Common myeloid progenitor, CD34-positive (primary cell): ENCODE measurements at places on chromosomes 11 and 22.

DNA sequence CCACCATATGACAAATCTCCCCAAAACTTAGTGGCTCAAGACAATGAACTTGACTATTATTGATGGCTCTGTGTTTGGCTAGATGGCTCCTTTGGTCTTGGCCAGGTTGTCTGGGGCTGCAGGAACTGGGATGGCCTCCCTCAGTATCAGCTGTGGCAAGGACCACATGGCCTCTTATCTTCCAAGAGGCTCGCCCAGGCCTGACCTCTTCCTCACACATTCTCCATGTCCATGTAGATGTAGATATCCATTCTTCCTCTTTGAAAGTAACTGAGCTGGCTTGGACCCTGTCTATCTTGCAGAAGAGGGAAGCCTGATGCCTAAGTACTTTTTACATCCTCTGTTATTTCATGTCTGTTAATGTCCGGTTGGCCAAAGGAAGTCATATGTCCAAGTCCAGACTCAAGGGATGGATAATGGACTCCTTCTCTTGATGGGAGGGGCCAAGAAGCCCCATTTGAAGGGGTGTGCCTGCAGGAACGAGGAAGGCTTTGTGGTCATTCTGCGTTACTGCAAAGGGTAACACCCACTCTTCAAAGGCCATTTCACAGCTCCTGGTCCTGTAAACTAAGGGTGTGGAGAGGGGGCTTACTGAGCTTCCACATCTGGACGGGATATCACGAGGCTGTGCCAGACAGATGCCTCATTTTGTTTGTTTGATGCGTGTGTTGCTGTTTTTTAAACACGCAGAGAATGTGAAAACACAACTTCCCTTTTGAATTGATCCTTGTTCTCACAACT is 87.1 kb downstream of the GRIK4 start:
- H3K4me3 ChIP-seq: no peak overlapping the region
- H3K4me1 ChIP-seq: no peaks in the 10 kb centered on the region
- no peaks in the 10 kb centered on the region for H3K36me3 ChIP-seq
- no peak overlapping the region for H3K27ac ChIP-seq
- peaks cover 4% of the 10 kb centered on the region for H3K27me3 ChIP-seq

DNA sequence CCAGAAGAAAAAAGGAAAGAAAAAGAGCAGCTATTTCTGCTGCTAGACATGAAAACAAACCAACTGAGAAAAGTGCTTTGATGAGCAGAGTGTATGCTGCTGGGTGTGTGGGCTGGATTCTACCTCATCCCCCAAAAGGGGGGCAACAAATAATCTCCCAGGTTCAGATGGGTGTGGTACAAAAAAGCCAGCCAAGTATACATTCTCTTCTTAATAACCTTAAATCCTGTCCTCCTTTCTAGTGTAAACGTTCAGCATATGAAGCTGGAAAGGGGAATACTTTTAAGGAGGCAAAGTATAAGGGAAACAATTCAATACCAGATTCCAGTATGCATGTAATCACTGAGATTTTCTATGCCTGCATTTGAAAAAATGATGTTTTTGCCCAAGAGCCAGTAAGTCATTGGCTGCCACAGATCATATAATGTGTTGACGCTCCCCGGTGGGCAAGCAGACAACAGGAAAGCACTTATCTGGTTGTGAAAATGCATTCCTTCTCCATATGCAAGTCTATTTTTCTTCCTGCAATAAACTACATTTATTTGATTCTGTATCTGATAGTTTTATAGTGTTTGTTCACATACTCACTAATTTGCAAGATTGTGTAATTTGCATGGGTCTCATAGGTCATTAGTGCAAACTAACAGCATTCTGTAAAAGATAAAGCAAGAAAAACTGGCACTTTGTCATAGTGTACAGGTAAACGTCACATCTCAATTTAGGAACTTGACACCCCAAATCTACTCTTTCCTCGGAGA is 201.1 kb downstream of the CADM1 start:
- H3K4me3 ChIP-seq: no peak overlapping the region
- no peak overlapping the region for H3K27ac ChIP-seq
- DNase-seq: no peak
- no peaks in the 10 kb centered on the region for H3K36me3 ChIP-seq

DNA sequence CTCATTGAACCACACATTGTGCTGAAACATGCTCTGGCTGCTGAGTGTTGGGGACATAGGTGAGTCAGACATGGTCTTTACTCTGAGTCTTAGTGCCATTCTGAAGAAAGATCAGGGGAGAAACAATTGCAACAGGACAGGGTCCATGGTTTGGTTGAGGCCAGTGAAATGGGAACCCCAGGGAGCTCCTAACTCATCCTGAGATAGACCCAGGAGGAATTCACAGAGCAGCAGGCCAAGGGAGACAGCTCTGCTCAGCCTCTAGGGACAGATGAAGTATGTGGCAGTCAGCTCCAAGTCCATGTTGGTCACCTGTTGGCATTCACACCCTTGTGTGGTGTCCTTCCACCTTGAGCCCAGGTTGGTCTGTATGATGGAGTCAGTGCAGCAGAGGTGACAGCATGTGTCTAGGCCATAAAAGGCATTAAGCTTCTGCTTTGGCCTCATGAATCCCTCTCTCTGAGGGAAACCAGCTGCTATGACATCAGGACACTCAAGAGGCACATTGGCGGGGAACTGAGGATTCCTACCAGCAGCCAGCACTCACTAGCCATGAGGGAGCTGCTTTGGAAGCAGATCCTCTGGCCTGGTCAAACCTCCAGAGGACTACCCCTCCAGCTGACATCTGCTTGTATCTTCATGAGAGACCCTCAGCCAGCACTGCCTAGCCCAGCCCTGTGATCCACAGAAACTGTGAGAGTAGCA is 50.3 kb upstream of the MYEOV start:
- peaks cover 13% of the 10 kb centered on the region for H3K4me1 ChIP-seq
- H3K4me3 ChIP-seq: no peak overlapping the region
- no peaks in the 10 kb centered on the region for H3K27me3 ChIP-seq

- no peaks in the 10 kb centered on the region for H3K27me3 ChIP-seq
- DNase-seq: no peak
- H3K4me3 ChIP-seq: no peak overlapping the region
These were observed 26.9 kb upstream of the SCUBE1 start for GRCh38 chr22:43370036-43370435.

DNA sequence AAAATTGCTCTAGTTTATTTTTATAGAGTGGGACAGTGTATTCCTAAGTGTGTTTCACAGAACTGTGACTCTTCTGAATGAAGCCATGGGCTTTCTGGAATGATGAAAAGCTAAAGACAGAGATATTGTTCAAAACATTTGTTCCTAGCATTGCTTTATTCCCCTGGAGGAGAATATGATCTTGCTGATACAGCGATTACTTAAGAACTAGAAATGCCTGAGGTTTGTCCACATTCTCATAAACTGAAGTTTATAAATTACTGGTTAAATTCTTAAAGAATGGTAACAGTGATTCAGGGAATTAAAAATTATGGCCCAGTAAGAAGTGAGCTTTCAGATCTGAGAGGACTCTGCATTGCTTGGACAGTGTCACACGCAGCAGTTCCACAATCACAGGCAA is 690.3 kb downstream of the FAM181B start:
- H3K36me3 ChIP-seq: no peaks in the 10 kb centered on the region
- DNase-seq: no peak
- H3K27ac ChIP-seq: no peak overlapping the region
- no peak overlapping the region for H3K4me3 ChIP-seq

- H3K4me3 ChIP-seq: no peak overlapping the region
- H3K27ac ChIP-seq: no peak overlapping the region
- peaks cover 44% of the 10 kb centered on the region for H3K36me3 ChIP-seq
- peaks cover 22% of the 10 kb centered on the region for H3K4me1 ChIP-seq
- no peak for DNase-seq
These were observed 52.4 kb upstream of the ARFGAP3 start for GRCh38 chr22:42909363-42910058.

DNA sequence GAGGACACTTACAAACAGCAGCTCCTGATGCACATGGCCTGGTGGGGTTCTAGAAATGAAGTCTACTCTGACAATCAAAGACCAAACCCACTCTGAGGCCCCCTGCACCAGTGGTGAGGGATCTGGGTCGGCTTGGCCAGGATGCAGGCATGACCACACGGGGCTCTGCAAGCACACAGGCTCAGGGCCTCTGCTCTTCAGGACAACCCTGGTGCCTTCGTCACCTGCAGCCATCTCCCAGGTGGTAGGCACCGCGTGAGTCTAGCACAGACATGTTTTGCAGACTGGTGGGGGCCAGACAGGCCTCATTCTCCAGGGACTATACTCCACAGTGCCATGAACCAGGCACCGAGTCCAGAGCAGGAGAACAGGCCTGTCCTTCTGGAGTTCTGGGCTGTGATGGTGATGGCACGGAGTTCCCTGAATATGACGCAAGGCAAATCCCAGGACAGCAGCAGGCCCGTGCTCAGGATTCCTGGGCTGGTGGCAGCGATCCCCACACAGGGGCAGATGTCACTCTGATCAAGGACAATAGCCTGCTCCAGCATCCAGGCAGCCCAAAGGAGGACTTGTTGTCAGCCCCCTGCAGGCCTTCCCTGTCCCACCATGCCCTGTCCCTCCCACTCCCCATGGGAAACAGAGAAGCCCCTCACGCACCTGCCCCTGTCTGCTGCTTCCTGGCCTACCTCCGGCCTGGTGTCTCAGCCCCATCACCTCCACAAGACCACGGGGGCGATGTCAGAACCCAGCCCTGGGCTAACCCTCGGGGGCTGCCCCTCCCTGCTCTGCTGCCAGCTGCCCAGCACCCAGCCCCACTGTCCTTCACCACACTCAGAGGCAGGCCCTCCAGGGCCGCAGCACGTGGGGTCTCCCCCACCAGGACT is 36.1 kb downstream of the GNB1L start:
- no peak overlapping the region for H3K27ac ChIP-seq
- no peak for DNase-seq
- H3K36me3 ChIP-seq: no peaks in the 10 kb centered on the region
- H3K4me3 ChIP-seq: no peak overlapping the region
- no peaks in the 10 kb centered on the region for H3K27me3 ChIP-seq

DNA sequence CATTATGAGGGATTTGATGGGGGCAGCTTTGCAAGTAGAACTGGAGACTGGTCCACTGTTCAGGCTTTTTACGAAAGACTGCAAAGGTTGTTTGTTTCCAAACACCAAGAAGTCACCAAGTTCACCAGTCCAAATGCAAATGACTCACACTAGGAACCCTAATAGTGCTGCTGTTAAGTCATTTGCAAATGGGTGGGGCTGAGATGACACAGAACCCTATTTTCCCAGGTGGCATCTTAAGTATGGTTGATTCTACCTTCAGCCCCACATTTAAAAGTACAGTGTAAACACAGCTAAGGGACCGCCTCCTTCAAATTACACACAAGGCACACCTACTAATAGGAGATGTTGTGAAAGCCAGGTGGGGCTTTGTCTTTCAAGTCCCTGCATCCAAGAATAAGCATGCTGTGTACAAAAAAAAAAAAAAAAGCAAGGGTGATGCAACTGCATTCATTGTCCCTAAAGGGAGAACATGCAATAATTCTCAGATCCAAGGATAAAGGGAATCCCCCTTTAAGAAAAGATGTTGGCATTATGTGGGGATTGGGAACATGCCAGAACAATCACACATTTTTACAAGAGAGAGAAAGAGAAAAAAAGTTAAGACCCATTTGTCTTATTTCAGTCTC is 27.3 kb downstream of the BDNF start:
- no peaks in the 10 kb centered on the region for H3K36me3 ChIP-seq
- H3K27me3 ChIP-seq: no peaks in the 10 kb centered on the region
- no peaks in the 10 kb centered on the region for H3K4me1 ChIP-seq

- peaks cover 23% of the 10 kb centered on the region for H3K4me1 ChIP-seq
- H3K36me3 ChIP-seq: no peaks in the 10 kb centered on the region
- peak overlapping the region; percentile 10 for H3K27ac ChIP-seq
These were observed 8.8 kb upstream of the CTSD start for GRCh38 chr11:1772270-1773130.

DNA sequence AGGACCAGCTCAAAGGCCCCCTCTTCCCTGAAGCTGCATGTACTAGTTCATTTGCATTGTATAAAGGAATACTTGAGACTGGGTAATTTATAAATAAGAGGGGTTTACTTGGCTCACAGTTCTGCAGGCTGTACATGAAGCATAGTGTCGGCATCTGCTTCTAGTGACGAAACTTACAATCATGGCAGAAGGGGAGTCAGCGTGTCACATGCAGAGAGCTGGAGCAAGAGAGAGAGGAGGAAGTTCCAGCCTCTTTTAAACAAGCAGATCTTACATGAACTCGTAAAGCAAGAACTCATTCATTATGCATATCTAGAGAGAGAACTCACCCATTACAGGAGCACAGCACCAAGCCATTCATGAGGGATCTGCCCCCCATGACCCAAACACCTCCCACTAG is 7.1 kb upstream of the HMGXB4 start:
- H3K27me3 ChIP-seq: no peaks in the 10 kb centered on the region
- no peaks in the 10 kb centered on the region for H3K36me3 ChIP-seq
- no peaks in the 10 kb centered on the region for H3K4me1 ChIP-seq
- no peak for DNase-seq

DNA sequence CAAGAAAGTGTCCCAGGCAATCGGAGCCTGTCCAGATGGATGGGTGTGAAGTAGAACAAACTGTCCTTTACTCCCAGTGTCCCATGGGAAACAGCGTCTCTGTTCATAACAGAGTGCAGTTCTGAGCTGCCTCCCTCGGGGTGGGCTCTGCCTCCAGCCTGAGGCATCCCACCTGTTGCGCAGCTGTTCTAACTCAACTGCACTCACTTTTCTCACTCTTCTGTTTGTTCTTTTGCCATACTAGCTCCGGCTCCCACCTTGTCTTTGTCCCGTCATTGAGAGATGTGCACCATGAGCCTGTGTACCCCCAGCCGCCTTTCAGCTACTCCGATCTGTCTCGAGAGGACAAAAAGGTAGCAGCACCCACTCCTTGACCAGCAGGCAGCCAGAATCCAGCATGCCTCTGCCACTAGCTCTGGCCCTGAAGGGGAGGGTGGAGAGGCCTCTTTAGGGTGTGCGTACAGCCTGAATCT is 20.7 kb upstream of the CDC42EP2 start:
- no peak overlapping the region for H3K27ac ChIP-seq

DNA sequence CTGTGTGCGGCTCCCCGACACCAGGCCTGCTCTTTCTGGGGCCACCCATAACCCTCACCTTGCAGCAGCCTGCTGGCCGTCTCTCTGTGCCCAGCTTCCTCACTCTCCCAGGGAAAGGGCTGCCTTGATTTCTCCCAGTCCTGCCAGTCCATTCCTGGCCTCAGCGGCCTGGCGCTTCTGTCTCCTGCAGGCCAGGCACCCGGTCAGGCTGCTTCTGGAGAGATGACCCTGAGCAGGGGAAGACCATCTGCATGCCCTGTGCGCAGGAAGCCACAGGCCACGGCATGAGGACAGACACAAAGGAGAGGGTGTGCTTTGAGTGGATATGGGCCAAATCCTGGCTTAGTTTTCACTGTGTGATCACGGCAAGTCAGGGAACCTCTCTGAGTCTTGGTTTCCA is 86.2 kb downstream of the TSPAN18 start:
- DNase-seq: no peak
- peaks cover 29% of the 10 kb centered on the region for H3K4me1 ChIP-seq
- H3K27ac ChIP-seq: no peak overlapping the region
- no peaks in the 10 kb centered on the region for H3K36me3 ChIP-seq
- H3K4me3 ChIP-seq: no peak overlapping the region

GRCh38 chr11:15901054-15901453 is 455.3 kb downstream of the SOX6 start:
- H3K4me1 ChIP-seq: peaks cover 11% of the 10 kb centered on the region
- no peak overlapping the region for H3K27ac ChIP-seq
- no peaks in the 10 kb centered on the region for H3K36me3 ChIP-seq
- DNase-seq: no peak
- H3K27me3 ChIP-seq: no peaks in the 10 kb centered on the region
- H3K4me3 ChIP-seq: no peak overlapping the region
